ENCODE measurements at places on chromosomes 1 and 21.

DNA sequence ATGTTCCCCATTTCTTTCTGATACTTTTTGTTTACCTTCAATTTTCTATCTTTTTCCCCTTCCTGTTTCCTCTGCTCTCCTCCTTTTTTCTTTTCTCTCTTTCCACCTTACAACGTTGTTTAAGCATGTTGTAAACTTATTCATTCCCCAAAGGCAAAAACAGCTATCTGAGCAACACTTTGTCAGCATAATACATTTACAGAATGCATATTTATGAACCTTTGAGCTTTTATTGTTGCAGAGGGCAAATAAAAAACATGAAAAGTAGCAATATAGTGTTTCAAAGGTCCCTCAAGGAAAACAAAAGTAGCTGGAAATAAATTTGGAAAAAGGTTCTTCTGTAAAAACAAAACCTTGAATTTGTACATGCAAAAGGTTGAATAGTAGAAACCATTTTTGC is 169.5 kb downstream of the ATP6V1G3 start:
- DNase-seq, result no peak

DNA sequence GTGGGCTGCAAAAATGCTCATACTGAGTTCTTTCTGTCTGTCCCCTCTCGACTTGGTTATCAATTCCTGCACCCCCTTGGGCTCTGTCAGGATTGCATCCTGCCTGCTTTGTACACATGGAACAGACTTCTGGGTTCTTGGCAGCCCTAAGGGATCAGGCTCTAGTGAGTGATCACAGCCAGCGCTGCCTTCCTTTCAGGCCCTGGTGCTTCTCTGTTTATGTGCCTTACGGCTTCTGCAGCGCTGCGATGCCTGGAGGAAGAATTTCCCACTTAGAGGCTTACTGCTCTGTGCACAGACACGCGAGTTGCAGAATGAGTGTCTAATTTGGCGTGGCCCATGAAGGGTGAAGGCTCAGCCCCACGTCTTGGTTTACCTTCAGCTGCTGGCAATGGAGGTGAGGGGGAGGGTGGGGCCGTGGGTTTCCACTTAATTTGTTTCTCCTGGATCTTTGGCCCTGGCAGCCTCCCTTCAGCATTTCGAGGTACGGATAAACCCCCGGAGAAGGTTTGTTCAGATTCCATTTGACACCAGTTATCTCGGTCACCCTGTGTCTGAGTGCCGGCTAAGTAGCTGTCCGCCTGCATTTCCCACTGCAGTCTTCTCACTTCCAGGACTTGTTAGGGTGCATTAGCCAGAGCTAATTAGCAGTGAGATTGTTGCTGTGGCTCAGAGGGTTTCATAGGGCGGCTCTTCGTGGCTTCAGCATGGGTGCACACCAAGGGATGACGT is 227.3 kb downstream of the DYRK1A start:
- no peak for DNase-seq

DNA sequence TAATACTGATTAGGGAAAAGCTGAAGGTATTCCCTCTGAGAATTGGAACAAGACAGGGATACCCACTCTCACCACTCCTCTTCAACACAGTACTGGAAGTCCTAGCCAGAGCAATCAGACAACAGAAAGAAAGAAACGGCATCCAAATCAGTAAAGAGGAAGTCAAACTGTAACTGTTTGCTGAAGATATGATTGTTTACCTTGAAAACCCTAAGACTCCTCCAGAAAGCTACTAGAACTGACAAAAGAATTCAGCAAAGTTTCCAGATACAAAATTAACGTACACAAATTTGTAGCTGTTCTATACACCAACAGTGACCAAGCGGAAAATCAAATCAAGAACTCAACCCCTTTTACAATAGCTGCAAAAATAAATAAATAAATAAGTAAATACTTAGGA is 78.6 kb downstream of the EXTL2 start:
- no peak for DNase-seq

DNA sequence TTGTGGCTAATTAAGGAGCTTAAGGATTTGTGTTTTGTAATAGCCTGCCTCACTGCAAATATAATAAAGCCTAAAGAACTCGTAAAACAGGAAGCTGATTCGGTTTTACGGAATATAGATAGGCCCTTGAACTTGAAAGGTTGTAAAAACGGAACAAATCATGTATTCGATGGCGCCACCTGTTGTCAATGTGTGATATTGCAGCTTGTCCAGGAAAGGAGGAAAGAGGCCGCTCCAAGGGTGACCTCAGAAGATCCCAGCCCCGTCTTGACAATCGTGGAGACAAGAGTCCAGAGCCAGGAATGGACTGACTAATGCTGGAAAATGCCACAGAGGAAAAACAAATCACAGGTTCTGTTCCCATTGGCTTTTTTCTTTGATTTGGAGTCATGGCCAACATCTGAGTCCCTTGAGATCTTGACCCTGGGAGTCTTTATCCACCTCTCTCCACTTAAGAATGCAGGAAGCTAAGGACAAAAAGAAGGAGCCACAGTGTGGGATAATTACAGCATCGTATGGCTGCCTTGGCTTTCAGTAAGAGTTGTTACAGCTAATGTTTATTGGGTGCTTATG is 7.0 kb upstream of the IGSF21 start:
- DNase-seq, result peak; percentile 28

GRCh38 chr21:34133802-34134201 is 60.4 kb downstream of the MRPS6 start:
- DNase-seq, result no peak

- peak; percentile 76 for DNase-seq
Measured at GRCh38 chr1:157969697-157970485, 23.6 kb upstream of the KIRREL1 start.

DNA sequence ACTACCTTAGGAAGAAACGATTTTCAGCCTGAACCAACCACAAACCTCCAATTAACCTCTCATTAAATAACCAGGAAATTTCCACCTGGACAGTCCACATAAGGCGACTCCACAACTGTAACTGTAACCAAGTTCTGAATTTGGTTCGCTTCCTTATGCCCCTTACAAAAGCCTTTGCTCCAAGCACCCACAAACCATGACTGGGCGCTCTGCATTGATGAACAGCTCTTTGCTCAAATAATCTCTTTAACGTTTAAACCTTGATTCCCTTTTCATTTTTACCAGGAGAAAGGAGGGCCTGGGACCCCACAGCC is 38.2 kb upstream of the ZNF124 start:
- DNase-seq, result no peak

DNA sequence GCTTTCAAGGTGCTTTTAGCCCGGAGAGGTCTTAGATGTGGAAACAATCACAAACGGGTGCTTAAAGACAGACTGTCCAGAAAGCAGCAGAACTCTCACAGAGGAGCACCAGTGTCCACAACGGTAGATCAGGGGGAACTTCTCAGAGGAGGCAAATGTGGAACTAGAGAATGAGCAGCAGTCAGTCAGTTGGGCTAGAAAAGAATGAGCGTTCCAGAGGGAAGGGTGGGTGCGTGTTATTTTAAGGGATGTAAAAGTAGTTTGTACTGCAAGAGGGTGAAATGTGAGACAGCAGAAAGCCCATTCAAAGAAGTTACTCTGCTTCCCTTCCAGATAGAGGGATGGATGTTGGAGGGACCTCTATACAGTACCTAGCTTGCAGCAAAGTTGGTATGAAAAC is 30.9 kb downstream of the RGS5 start:
- no peak for DNase-seq
